ENCODE measurements at places on chromosomes 7 and 10.

DNA sequence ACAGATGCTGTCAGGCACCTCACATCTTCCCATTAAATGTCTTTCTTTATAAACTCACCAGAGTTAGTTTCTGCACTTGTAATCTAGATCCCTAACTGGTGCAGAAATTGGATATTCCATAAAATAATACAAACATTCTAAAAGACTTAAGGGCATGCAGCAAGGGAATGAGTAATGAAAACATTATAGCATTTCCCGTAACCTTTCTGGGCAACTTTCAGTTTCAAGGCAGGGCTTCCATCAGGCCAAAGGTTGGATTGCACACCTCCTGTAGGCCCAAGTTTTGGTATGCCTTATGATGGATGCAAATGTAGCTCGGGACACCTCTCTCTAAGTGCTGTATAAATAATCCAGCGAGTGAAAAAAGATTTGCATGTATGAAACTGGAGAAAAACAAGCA is 129.9 kb upstream of the LYZL2 start:
- DNase-seq, result no peak

GRCh38 chr7:45162311-45162845 is 4.8 kb downstream of the RAMP3 start:
- no peak for DNase-seq

GRCh38 chr7:6015917-6016652 is 7.0 kb downstream of the AIMP2 start:
- peak; percentile 85 for DNase-seq

DNA sequence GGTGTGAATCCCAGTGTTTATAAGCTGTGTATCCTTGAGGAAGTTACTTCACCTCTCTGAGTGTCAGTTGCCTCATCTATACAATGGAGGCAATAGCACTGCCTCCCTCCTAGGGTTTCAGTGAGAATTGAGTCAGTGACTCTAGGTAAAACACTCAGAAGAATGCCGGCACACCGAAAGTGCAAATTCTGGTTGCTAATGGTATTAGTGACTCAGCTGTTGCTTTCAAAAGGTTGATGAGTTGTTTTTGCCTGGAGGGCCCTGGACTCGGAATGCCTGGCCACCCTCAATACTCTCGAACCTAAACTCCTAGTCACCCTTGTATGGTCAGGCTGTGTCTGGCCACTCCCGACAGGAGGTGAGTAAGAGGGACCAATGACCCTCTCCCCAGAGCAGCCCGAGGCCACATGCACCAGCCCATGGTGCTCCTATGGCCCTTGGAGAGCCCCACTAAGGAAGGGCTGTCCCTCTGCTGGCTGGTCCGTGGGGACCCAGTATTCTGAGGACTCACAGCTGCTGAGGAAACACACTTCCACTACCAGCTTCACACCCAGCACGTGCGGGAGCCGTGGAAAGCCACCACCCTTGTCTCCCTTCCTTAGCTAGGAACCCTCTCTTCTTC is 60.2 kb downstream of the CALML3 start:
- no peak for DNase-seq

GRCh38 chr7:146645383-146645976 is 528.9 kb downstream of the CNTNAP2 start:
- no peak for DNase-seq

- no peak for DNase-seq
Measured at GRCh38 chr10:62454687-62455397, 80.7 kb downstream of the ZNF365 start.

DNA sequence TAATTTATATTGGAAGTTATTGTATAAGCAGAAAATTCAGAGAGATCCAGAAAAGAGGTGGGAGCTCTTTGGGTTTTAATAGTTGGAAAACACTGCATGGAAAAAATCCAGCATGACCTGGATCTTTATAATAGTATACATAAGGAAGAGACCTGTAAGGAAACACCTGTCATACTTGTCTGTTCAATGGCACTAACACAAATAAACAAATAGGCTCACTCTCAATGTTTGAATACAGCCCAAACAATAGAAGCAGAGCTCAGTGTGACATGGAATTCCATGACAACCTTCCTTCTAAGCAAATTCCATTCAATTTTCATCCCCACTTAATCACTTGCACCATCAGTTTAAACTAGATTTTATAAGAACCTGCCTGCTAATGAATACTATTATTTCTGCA is 31.7 kb downstream of the CISD1 start:
- no peak for DNase-seq

DNA sequence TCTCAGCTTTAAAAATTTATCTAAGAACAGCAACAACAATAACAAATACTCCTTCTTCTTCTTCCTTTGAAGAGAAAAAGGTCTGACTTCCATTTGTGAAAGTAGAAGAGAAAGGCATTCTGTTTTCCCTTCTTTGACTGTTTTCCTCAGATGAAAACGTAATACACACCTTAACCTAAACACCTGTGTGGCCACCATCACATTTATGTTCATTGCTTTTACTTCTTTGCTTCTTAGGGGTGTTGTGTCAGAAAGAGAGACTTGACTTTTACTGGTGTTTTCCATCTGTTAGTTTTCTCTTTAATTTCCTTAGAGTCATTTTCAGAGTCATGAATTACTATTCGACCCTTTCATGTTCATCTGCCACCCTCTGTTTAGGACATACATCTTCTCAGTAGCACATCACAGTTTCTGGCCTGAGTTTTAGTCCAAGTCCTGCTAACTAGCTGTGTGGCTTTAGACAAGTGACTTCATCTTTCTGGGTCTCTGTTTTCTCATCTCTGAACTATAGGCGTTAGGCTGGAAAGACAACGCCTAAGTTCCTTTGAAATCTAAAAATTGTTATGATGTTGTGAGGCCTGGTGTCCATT is 283.8 kb downstream of the GATA3 start:
- no peak for DNase-seq

- DNase-seq, result no peak
Measured at GRCh38 chr10:129660569-129660968, 193.5 kb downstream of the MGMT start.

- DNase-seq, result no peak
Measured at GRCh38 chr7:158318511-158318913, 269.1 kb downstream of the PTPRN2 start.

DNA sequence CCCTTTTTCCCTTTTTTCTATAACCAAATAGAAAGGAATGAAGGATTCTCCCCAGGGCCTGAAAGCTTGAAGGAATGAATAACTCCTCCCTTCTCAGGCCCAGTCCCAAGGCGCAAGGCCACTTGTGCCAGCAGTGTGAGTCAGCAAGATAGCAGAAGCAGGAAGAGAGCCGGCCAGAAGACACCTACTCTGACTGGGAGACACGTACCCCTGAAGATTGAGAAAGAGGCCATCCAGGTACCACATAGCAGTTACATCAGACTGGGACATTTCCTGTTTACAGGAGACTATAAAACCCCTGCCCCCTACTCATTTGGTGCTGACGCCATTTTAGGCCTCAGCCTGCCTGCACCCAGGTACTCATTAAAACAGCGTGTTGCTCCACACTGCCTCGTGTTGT is 65.5 kb downstream of the LRRC17 start:
- DNase-seq, result no peak

- no peak for DNase-seq
Measured at GRCh38 chr7:99013266-99014112, 130.4 kb downstream of the SMURF1 start.

GRCh38 chr7:155591055-155591775 is 44.9 kb upstream of the CNPY1 start:
- DNase-seq, result no peak

- DNase-seq, result no peak
Measured at GRCh38 chr10:88039496-88040200, 176.2 kb downstream of the PTEN start.

- no peak for DNase-seq
Measured at GRCh38 chr7:23617482-23617881, 20.3 kb downstream of the CCDC126 start.

DNA sequence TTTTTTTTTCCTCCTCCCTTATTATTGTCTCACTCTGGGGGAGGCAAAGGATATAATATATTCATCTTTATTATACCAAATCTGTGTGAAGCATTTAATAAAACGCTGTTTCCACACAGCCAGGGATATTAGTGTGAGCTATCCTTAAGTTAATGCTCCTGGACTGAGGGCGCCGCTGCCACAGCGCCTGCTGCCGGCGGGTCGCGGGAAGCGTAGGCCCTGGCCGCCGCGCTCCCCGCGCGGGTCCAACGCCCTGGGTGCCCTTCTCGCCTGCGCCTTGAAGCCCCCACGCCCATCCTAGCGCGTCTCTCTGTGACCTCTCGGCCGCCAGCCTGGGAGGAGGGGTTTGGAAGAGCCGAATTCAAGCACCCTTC is 9.5 kb upstream of the LBX1 start:
- DNase-seq, result no peak

DNA sequence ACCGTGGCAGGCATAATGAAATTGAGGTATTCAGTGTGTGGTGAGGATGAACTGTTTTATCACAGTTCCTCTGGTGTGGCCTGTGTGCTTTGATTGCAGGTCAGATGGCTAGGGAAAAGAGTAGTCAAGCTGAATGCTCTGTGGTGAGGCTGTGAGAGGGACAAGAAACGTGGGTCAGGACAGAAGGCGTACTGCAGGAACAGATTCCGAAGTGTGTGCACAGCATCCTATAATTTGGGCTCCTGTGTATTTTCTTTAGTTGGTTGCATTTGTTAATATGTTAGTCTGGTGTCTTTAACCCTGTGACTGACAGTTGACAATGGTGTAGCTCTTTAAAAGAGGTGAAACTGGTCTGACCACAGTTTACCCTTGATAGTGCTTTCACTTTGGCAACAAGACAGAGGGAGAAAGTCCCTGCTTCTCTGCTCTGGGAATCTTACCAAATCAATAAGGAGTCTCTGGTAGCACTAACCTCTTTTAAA is 76.5 kb downstream of the AUTS2 start:
- DNase-seq, result peak; percentile 48

- no peak for DNase-seq
Measured at GRCh38 chr7:140901941-140902302, 22.8 kb downstream of the BRAF start.

GRCh38 chr10:69855346-69856111 is 53.8 kb downstream of the COL13A1 start:
- DNase-seq, result no peak

- no peak for DNase-seq
Measured at GRCh38 chr7:70857793-70858545, 274.0 kb upstream of the GALNT17 start.

DNA sequence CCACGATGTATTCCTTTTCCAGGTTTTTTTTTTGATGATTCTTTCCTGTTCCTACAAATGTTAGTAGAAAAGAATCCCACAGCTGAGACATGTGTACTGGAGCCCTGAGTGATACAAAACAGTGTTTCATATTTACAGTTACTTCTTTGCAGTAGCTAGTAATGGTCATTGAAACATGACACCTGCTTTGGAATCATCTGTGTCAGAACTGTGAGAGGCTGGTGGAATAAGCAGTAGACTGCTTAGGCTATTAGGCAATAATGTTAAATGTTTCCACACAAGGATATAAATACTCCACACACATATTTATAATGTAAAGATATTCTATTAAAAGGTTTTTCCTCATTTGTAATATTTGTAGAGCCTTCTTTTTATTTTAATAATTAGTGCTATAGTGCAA is 394.0 kb downstream of the THSD7A start:
- DNase-seq, result peak; percentile 22

DNA sequence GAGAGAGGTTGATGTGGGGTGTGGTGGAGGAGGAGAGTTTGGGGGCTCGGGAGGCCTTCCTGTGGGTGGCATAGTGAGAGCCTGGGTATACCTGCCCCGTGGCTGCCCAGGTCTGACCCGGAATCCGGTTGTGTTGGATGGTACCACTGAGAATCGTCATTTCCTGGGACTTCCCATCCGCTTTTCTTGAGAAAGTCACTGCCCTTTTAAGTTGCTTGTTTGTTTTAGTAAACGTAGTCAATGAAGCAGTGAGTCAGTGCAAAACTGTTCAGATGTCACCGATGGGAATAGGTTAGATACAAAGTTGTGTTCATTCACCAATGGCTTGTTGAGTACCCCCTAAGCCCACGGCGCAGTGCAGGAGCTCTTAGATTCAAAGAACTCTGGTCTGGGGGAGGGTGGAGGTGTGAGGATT is 285.8 kb downstream of the CAMK1D start:
- no peak for DNase-seq

GRCh38 chr7:66522518-66522917 is 106.2 kb upstream of the KCTD7 start:
- DNase-seq, result no peak

DNA sequence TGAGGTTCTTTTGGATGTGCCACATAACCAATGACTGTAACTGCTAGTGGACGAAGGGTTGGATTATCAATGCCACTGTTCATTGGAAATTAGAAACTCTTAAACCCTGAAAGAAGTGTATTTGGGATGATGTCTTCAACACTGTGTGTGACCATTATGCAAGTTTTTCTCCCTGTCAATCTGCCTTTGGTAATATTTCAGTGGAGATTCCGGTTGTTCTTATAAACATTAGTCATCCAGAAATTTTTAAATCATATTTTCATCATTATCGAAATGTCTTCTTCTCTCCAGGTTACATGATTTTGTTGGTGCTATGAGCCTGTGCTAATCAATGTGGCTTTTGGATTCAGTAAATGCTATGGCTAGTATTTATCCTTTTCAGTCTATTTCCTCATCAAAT is 61.7 kb upstream of the KLF6 start:
- no peak for DNase-seq

DNA sequence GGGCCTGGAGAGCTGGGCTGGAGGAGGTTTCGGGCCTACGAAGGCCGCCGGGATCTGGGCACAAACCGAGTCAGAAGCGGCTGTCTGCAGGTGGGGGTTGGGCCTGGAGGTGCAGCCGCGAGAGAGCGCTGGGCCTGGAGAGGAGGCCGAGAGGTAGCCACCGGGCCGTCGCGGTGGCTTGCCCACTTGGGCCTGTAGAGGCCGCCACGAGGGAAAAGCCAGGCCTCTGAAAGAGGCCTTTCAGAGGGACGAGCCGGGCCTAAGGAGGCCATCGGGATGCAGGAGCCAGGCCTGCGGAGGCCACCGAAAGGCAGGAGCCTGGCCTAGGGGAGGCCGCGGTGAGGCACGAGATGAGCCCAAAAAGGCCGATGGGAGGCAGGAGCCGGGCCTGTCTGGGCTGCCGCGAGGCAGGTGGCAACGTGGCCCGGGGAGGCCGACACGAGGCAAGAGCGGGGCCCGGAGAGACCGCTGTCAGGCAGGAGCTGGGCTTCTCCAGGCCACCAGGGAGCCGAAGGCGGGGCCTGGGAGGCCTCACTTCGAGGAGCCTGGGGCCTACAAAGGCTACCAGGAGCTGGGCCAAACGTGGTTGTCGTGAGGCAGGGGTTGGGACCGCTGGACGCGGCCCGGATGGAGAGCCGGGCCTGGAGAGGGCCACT is 25.6 kb downstream of the MDH2 start:
- no peak for DNase-seq

GRCh38 chr10:76784076-76784475 is 853.5 kb downstream of the KCNMA1 start:
- no peak for DNase-seq

DNA sequence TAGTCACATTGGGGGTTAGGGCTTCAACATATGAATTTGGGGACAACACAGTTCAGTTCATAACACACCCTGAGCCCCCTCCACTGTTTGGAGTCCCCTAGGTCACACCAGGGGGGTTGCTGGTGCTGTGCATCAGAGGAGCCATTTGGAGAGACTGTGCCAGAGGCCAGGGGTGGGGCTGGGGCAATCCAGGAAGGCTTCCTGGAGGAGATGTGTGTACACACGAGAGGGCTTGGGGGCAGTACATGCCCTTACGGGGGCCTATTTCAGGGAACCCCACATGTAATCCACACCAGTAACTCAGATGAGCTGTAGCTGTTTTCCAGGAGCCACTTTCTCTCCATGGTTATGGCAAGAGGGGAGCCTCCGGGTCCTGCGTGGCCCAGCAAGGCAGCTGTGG is 151.7 kb downstream of the GRK5 start:
- no peak for DNase-seq

GRCh38 chr10:21427804-21428481 is 97.5 kb downstream of the SKIDA1 start:
- no peak for DNase-seq

- peak; percentile 45 for DNase-seq
Measured at GRCh38 chr7:141460781-141461715, 90.2 kb upstream of the AGK start.

Measured in tongue (tissue), 3 donors.